ENCODE measurements at places on chromosomes 16 and 17. TPM values are rescaled to one million over a fixed set of nuclear protein-coding genes. Genes with fewer than 3 reads are reported as not detected.

Gene TPSAB1
- total RNA-seq: 9.1 TPM

Gene MATCAP1
- 37.5 TPM for total RNA-seq

Gene PMFBP1
- 0.45 TPM for total RNA-seq

Gene TMEM98
- total RNA-seq: 317 TPM

Gene CD300C
- not detected for total RNA-seq

Gene TAT
- total RNA-seq: 0.35 TPM

Gene PIK3R5
- total RNA-seq: 3.7 TPM

Gene CIBAR2
- total RNA-seq: 1.1 TPM

Gene ZP2
- total RNA-seq: not detected

Gene CMTM1
- total RNA-seq: 5.1 TPM

Gene OSGIN1
- total RNA-seq: 9.3 TPM

Gene TBC1D3I
- total RNA-seq: 0.17 TPM

Gene SLX1A
- total RNA-seq: 35.1 TPM

Gene TMEM97
- total RNA-seq: 20.7 TPM

Gene G6PC3
- total RNA-seq: 32.2 TPM

Data from ovary (tissue), 10 donors.